Stimulated activated CD4-positive, alpha-beta T cell treated with anti-CD3 and anti-CD28 coated beads, TNF-alpha, amount 100 ng/mL, for 48 hours (primary cell): ENCODE measurements at places on chromosomes 3 and 15.

DNA sequence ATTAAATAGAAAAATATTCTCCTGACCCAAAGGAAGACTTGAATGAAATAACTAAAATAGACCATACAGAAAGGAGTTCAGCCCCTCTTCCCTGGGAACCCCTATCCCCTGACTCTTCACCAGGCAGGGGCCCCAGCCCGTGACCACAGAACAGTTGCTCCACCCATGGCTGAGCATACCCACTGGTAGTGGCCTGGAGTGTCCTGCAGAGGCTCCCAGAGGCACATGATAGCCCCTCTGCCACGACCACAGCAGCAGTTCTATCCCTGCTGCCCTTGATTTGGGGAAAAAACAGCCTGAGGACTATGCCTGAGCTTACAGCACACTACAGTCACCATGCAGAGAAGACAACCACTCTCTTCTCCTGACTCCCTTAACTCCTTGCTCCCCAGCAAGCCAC lies 31.8 kb downstream of the TTC14 start:
- DNase-seq, result no peak

DNA sequence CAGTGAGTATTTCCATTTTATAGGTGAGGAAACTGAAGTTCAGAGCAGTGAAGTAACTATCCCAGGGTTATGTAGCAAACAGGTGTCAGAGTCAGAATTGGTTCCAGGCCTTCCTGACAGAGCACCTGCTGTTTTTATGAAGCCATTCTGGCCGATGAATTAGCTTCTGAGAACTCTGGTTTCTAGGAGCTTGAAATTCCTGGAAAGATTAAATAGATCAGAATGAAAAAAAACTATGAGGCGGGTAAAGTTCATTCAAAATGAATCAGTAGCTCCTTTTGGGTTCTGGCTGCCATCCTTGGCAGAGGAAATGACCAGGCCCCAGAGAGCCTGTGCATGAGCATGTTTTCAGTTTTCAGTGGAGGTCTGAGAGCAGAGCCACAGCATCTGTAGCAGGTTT lies 59.3 kb upstream of the CFAP161 start:
- no peak for DNase-seq

- no peak for DNase-seq
These were observed 24.6 kb downstream of the COL8A1 start for GRCh38 chr3:99662838-99663570.

DNA sequence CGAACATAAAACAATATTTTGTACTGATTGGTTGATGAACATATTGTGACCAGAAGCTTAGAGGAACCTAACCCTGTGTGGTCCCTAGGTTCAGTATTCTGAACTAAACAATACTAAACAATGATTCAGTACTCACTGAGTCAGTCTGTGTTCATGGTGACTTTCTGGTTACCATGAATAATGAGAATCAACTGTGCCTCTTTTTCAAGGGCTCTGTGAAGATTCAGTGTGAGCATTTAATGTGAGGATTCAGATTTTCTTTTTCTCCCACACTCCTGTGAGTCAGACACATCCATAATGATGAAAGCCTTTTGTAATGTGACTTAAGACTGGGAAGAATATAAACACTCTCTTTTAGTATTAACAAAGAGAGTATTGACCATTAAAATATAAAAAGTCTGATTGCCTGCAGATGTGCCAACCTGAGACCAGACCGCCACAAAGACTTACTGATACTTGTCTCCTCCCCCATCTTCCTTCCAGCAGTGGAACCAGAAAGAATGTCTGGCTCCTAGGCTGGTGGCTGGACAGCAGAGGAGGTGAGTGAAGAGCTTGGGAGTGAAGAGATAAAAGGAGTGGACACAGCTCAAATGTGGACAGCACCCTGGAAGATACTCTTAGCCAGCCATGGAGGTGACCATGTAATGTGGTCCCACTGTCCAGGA lies 17.6 kb upstream of the ACTL6A start:
- DNase-seq, result no peak

GRCh38 chr3:194134231-194134756 lies 1.7 kb upstream of the HES1 start:
- no peak for DNase-seq

DNA sequence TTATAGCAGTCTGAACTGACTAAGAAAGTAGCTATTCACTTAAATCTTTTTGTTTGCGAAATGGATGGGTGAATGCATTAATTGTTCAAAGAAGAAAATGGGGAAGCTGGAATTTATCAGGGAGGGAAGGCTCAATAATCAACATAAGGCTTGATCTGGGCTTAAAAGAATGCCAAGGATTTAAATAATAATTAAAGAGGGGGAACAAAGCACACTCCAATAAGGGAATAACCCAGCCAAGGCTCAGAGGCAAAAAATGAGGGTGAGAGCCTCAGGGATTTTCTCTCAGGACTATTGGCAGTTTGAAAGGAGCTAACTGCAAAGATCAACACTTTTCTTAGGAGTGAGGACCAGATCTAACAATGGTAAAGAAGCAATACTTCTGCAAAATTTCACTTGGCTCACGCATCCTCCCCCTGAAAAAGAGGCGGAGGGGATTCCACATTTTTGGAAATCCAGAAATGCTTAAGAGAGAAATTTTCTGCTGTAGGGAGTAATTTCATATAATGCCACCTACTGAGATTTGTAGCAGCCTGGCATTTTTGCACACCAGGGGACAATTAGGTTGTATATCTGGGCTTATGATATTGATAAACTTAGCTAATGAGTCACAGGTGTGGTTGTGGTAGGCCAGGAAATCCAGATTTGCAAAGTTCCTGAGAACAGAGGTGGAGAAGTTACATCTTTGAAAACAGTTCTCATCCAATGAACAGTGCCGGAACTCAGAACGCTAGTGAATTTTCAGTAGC lies 405.1 kb downstream of the TUSC7 start:
- no peak for DNase-seq

DNA sequence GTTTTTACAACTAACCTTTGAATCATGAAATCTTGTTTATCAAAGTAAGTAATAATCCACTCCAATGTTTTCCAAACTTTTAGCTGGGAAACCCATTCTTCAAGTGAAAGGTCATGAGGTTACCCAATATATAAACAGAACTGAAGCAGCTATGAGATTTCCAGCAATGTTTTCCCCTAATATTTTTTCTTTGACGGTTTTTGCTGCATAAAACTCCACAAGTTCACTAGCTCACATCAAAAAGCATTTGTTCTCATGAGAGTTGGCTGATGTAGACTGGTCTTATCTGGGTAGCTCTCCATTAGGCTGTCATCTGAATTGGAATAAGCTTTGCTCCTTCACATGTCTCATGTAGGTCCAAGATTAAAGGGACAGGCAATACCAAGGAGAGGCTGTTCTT lies 241.2 kb upstream of the LRRC3B start:
- DNase-seq, result no peak

DNA sequence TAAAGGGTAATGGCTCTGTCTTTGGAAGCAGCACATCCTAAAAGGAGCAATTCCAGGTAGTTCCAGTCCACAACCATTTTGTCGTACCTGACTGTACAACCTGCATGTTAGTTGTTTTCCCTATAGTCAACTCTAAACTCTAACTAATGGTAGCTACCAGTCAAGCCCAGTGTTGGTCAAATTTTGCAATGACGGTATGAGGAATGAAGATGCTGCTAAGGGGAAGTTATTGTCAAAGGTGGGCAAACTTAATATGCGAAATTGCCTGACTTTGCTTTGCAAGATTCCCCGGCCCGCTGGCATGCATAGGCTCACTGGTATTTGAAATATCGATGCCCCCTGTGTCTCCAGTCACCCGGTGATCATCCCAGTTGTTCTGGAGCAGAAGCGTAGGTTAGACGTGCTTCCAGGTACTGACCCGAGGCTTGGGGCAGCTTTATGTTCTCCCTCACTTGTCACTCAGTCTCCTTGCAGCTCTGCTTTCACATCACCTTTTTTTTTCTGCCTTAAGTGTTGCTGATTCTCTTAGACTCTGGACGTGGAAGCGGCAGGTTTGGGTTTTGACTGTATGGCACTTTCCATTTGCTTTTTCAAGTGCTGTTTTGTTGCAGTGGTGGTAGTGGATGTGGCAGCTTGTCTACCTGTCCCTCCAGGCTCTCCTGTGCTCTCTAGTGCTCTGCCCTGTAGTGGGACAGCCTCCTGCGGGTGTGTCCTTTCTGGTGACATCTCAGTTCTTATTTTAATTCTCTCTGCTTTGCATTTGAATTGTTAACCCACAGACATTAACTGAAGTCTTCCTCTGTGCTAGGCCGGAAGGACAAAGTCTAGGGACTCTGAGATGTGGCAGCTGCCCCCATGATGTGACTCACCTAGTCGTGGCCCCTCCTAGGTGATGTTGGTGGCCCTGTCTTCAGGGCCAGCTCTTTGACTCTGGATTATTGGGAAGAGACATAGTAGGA lies 95.8 kb upstream of the UMPS start:
- no peak for DNase-seq

GRCh38 chr3:34248352-34248751 lies 449.9 kb downstream of the PDCD6IP start:
- DNase-seq, result no peak

- DNase-seq, result no peak
These were observed 53.9 kb downstream of the RLBP1 start for GRCh38 chr15:89167267-89168176.

- no peak for DNase-seq
These were observed 9.4 kb downstream of the SLC51B start for GRCh38 chr15:65054333-65055200.

GRCh38 chr3:53555068-53555588 lies 60.7 kb downstream of the CACNA1D start:
- DNase-seq, result peak; percentile 11

DNA sequence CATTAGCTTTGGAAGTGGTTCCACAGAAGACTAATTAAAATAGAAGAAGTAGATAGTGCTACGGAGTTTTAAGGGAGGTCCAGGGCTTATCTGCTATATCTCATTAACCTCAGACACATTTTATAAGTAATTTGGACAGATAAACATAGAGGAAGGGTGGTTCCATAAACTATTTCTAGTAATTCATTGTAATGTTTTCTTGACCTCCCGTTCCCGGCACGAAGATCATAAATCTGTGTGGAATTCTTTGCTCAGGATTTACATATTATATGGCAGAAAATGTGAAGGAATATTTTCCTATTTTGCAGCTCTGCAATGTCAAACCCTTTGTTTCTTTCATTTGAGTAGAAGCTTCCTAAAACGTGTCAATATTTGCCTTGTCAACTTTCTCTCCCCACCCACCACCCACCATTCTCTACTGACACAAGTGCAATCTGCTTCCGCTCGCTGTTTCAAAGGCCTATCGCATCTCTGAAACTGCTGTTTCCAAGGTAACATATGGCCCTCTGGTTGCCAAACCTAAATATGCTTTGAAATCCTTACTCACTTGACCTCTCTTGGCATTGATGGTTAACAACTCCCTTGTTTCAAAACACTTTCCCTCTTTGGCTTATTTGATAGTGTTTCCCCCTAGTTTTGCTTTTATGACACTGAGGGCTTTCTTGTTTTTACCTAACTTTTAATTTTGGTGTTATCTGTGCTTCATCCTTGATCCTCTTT lies 21.4 kb upstream of the PLSCR5 start:
- DNase-seq, result no peak

DNA sequence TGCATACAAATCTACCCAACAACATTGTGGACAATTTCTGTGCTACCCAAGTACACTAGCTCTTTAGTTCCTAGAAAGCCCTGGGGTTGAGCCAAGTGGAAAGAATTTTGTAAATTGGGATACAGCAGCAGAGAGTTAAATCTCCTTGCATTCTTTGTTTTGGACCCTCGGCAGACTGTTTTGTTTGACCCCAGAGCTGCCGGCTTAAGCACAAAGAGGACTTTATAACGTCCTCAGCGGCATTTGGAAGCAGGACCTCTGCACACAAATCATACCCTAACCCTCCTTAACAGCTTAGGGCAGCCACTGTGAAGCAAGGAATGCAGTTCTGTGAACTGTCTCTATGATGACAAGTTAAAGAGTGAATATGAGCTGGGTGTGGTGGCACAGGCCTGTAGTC lies 415.3 kb downstream of the CNTN4 start:
- no peak for DNase-seq

GRCh38 chr3:172607305-172608121 lies 84.3 kb upstream of the TNFSF10 start:
- no peak for DNase-seq

DNA sequence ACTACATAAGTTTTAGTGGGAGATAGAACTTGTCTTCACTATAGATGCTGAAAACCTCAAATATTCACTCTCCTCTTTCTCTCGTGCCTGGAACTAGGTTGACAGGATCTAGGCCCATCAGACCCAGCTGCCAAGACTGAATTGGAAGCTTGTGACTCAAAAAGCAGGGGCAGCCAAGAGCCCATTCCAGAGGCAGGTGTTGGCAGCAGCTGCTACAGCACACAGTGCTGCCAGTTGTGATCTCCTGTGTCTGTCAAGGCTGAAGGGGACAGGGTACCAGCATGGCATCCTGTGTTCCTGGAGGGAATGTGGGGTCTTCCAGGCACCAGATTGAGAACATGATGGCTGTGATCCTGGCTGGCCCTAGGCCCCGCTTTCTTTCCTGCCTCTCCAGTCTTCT lies 92.5 kb upstream of the MB21D2 start:
- DNase-seq, result no peak

DNA sequence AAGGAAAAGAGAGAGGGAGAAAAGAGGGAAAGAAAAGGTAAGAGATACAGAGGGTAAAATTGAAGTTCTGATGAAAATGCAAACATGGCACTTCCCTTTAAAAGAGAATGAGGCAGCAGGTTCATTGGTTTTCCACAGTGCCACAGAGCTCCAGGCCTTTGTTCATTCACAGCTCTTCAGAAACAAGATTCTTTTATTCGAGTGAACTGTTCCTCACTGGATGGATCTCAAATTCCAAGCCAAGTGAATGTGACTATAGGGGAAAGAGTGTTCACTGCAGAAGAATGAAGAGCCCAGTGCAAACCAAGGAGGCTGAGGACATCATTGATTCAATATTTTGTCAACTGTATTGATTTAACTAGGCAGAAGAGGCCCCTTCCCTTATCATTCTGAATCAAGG lies 280.3 kb upstream of the PROK2 start:
- DNase-seq, result no peak

DNA sequence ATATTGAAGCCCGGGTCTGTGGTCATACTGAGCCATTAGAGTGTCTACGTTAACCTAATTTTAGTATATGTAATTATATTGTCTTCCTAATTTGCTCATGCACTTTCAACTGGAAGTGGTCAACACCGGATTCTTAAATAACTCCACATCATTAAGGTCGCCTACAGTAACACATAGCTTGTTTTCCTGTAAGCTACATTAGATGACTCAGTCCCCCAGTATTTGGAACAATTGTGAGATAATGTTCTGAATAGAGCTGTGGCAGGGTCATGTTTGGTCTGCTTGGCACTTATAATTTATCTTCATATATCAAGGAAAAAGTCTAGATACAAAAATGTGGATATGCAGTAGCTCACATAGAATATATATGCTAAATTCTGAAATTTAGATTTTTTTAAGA lies 486.2 kb downstream of the IGSF11 start:
- DNase-seq, result no peak
